ENCODE measurements at places on chromosomes 1 and 21.

DNA sequence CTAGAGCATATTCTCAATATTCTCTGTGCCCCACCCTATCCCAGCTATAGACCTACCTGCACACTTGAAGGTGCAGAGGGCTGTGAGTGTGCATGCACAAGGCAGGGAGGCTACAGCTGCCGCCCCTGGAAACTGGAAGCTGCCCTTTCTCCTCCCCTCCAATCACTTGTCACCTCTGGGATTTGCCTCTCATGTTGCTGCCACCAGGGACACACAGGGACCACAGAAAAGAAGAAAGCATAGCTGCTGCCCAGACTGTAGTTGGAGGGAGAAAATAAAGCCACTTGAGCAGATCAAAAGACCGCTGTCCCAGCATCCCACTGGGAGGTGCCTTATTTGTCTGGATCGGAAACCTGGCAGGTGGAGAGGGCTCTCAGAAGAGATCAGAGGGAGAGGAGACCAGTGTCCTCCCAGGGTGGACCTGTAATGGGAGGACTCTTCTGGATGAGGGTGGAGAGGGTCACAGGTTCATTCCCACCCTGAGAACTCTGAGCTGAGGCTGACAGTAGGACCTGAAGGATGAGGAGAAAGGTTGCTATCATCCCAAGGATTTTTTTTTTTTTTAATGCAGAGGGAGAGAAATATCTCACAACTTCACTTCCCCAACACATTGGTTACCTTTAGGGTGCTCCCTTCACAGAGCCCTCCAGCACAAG, 7.6 kb upstream of the INPP5B start:
- peaks cover 6% of the 10 kb centered on the region for H3K36me3 ChIP-seq
- no peaks in the 10 kb centered on the region for H3K4me1 ChIP-seq
- no peak overlapping the region for H3K4me3 ChIP-seq
- no peaks in the 10 kb centered on the region for H3K27me3 ChIP-seq

GRCh38 chr1:230366504-230366915, 59.6 kb downstream of the PGBD5 start:
- DNase-seq: no peak
- peaks cover 20% of the 10 kb centered on the region for H3K27me3 ChIP-seq
- H3K4me1 ChIP-seq: no peaks in the 10 kb centered on the region
- no peak overlapping the region for H3K27ac ChIP-seq

- H3K27ac ChIP-seq: no peak overlapping the region
- H3K4me3 ChIP-seq: no peak overlapping the region
- no peaks in the 10 kb centered on the region for H3K27me3 ChIP-seq
Observed at GRCh38 chr1:169155675-169156074, 49.2 kb downstream of the ATP1B1 start.

DNA sequence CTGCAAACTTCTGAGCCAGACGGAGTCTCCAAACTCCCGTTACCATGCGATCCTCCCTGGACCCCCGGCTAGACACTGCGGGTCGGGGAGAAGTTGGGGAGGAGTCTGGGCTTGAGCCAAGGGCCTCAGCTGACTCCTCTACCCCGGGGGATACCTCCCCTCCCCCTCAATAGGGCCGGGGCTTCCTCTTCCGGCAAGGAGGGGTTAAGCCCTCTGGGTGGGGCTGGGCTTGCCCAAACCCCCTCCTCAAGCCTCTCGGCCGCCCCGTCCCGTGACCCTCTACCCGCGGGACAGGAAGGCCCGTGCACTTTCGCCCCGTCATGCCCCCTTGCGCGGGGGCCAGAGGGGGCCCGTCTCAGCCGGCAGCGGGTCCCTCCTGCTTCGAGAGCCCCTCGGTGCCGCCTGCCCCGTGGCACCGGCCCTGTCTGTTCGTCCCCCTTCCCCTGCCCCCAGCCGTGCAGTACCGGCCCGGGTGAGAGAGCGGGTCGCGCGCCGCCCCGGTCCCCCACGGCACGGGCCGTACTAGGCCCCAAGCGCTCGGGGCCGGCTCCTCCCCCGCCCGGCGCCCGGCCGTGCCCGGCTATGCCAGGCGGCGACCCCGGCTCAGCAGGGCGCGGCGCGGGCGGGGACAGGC, 652 bp downstream of the ARL8A start:
- H3K36me3 ChIP-seq: no peaks in the 10 kb centered on the region
- peaks cover 14% of the 10 kb centered on the region for H3K4me1 ChIP-seq
- H3K4me3 ChIP-seq: peak overlapping the region; percentile 98
- peak overlapping the region; percentile 58 for H3K27ac ChIP-seq
- H3K27me3 ChIP-seq: no peaks in the 10 kb centered on the region

- no peak overlapping the region for H3K4me3 ChIP-seq
- no peaks in the 10 kb centered on the region for H3K27me3 ChIP-seq
- DNase-seq: no peak
- no peaks in the 10 kb centered on the region for H3K4me1 ChIP-seq
- no peaks in the 10 kb centered on the region for H3K36me3 ChIP-seq
- H3K27ac ChIP-seq: no peak overlapping the region
Observed at GRCh38 chr1:118404024-118404423, 219.0 kb upstream of the SPAG17 start.

GRCh38 chr1:184223216-184223615, 163.6 kb upstream of the C1orf21 start:
- H3K27ac ChIP-seq: no peak overlapping the region
- DNase-seq: no peak

- no peaks in the 10 kb centered on the region for H3K36me3 ChIP-seq
- peaks cover 10% of the 10 kb centered on the region for H3K4me1 ChIP-seq
- H3K27ac ChIP-seq: no peak overlapping the region
- DNase-seq: no peak
Observed at GRCh38 chr1:72432645-72433267, 150.4 kb upstream of the NEGR1 start.

- no peaks in the 10 kb centered on the region for H3K27me3 ChIP-seq
- peak within 1 kb of the TSS; percentile 90 for H3K27ac ChIP-seq
- H3K36me3 ChIP-seq: peaks cover 1% of the 10 kb centered on the region
- H3K4me3 ChIP-seq: peak within 1 kb of the TSS; percentile 78
Observed at GRCh38 chr1:24415334-24415909, at the start of gene NIPAL3. Gene NIPAL3, plus strand, starts transcription at chr1:24415802. Its CDS starts 3,746 bp downstream, at chr1:24419548.

DNA sequence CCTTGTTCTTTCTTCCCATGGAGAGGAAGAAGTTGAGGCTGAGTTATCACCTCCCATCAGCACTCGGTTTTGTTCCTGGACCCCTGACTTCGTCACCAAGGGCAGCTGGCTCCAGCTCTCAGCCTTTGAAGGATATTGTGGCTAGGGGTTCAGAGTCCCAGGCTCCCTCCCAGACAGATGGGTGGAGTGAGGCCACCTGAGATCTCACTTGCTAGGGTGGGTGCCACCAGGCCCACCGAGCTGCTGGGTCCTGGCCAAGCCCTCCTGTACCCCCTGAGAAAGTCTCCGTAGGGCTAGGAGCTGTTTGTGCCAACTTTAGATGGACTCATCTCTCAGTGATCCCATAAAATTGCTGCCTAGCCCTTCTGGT, 6.9 kb downstream of the MX2 start:
- H3K27ac ChIP-seq: no peak overlapping the region
- peaks cover 25% of the 10 kb centered on the region for H3K27me3 ChIP-seq
- no peaks in the 10 kb centered on the region for H3K4me1 ChIP-seq
- H3K4me3 ChIP-seq: no peak overlapping the region
- no peak for DNase-seq

DNA sequence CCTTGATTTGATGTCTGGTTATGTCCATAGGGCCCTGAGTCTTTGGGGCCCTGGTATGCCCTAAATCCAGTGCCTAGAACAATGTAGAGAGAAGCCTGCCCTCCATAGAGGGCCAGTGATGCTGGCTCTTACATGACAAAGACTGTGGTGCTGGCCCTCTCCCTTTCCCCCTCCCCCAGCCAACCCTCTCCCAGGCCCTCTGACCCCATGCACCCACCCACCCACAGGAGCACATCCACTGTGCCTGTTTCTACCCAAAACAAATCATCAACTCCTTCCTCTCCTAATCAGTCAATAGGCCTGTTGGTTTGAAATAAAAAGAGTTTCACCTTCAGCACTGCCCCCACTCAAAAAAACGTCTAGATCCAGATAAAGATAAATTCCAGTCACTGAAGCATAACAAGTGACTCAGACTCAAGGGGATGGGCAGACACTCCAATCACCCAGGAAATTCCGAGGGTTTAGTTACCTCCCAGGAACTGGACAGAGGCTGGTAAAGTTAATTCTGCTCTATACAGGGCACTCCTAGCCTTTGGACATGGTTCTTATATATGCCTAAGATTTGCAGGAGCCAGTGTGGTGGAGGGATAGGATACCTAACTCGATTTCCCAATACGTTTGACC, 144.8 kb upstream of the VANGL1 start:
- peaks cover 35% of the 10 kb centered on the region for H3K4me1 ChIP-seq
- no peaks in the 10 kb centered on the region for H3K27me3 ChIP-seq
- no peaks in the 10 kb centered on the region for H3K36me3 ChIP-seq
- H3K4me3 ChIP-seq: no peak overlapping the region
- DNase-seq: no peak

GRCh38 chr1:179327196-179327595, 33.6 kb downstream of the SOAT1 start:
- H3K4me3 ChIP-seq: no peak overlapping the region
- DNase-seq: no peak
- H3K27ac ChIP-seq: no peak overlapping the region
- peaks cover 5% of the 10 kb centered on the region for H3K36me3 ChIP-seq
